NCI-H69 (cell line): ENCODE measurements at places on chromosomes 5 and 9.

- peak; percentile 30 for DNase-seq
Measured at GRCh38 chr5:173202266-173202875, 32.6 kb downstream of the NKX2-5 start.

GRCh38 chr5:20528471-20528870 lies 540.5 kb upstream of the CDH18 start:
- DNase-seq: no peak

GRCh38 chr9:108074900-108075299 lies 585.3 kb upstream of the KLF4 start:
- DNase-seq: peak; percentile 34

- peak; percentile 21 for DNase-seq
Measured at GRCh38 chr5:172788771-172789686, 18.0 kb upstream of the DUSP1 start.

DNA sequence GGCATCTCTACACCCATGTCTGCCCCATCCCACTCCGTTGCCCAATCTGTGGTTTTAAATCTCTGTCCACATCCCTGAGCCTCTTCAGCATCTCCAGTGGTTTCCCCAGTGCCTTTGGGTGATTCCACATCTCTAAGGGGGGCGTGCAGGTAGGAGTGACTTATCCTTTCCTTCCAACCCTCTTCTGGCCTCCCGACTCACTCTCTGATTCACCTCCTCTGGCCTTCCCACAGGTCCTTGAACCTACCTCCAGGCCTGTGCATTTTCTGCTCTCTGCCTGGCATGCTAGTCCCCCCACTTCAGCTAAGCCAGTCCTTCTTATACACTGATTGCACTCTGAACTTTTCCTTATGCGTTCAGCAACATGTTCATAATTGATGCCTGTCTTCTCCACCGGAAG lies 99.0 kb downstream of the RALGPS1 start:
- DNase-seq: no peak

DNA sequence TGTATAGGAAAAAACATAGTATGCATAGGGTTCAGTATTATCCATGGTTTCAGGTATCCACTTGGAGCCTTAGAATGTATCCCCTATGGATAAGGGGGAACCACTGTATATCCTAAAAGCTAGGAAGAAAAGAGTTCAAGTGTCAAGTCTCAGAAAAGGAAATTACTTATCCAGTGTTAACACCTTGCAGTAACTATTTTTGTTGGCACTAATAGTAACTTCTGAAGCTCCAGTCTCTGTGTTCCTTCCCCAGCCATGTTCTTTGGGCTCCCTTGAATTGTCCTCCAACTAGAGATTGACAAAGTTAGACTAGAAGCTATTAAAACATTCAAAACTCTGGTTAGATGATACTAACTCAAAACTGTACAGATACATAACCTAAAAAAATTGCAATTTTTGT lies 370.8 kb downstream of the NFIB start:
- DNase-seq: no peak

DNA sequence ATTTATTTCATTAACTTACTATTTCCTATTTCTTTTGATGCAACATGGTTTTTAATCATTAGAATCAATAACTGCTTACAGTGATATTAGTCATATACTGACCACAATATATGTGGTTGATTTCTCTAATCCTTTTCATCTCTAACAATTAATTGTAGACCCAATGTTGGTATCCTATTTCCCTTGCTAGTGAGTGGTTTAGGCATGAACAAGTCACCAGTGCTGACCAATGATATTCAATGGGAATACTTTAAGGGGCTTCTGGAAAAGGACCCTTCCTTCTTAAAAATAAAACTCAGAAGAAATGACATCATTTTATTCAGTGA lies 672.4 kb upstream of the GRAMD2B start:
- no peak for DNase-seq

DNA sequence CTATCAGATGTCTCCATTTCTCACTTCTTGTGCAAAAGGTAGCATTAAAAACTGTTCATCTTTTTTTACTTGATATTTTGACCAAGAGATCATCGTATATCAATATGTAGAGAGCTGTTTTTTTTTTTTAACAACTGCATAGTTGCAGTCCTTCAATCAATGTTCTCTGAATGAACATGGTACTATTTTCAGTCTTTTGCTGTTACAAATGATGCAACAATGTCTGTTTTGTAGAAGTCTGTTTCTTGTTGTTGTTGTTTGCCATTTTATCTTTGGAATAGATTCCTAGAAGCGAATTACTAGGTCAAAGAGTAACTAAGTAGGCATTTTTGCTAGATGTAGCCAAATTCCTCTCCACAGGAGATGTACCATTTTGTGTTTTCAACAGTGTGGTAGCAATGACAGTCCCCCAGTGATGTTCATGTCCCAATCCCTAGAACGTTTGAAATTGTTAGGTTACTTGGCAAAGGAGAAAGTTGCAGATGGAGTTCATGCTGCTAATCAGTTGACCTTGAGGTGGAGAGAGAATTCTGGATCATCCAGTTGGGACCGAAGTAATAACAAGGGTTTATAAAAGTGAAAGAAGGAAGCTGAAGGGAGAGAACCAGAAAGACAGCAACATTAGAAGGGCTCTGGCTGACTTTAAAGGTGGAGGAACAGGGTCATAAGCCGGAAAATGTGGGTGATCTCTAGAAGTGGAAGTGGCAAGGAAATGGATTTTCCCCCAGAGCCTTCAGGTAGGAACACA lies 6.3 kb downstream of the MTREX start:
- no peak for DNase-seq

- DNase-seq: no peak
Measured at GRCh38 chr9:21070171-21070571, 7.6 kb downstream of the IFNB1 start.

DNA sequence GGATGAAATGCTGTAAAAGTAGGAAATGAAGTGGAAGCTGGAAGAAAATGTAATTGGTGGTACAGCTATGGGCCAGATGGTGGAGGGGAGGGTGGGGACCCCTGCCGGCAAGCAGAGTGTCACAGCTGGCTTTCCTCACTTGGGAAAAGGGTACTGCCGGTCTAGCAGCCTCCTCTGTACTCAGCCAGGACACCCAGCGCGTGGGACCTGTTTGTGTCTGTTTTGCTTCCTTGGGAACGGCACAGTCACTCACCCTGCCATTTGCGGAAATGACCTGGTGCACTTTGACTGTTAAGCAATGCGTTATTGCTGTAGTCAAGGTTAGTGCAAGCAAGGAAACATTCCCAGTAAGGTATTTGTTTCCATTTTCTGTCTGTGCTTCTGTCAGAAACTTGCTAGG lies 10.1 kb downstream of the TMEM252 start:
- peak; percentile 19 for DNase-seq
